Inflammatory macrophage treated with lipopolysaccharide for 1 hour (primary cell): ENCODE measurements at places on chromosomes 12 and 14.
A peak's percentile ranks its signal among the peaks of the same experiment; 100 is the strongest.

DNA sequence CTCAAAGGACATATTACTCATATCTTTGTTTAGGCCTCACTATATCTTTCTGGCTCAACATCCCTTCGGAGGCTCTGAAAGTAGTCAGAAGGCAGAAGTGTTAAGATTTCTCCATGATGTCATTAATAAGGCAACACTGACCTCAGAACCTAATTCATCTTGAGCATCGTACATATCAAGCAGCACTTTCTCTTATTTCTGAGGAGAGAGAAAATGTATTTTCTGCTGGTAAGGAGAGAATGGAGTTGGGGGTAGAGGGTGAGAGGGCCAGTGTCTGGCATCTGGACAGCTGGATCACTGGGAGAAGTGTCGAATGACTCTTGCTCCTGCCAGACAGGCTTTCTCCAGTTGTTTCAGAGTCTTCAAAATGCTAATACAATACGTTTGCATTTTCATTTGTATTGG is 213.2 kb upstream of the PRICKLE1 start:
- no peak for DNase-seq

DNA sequence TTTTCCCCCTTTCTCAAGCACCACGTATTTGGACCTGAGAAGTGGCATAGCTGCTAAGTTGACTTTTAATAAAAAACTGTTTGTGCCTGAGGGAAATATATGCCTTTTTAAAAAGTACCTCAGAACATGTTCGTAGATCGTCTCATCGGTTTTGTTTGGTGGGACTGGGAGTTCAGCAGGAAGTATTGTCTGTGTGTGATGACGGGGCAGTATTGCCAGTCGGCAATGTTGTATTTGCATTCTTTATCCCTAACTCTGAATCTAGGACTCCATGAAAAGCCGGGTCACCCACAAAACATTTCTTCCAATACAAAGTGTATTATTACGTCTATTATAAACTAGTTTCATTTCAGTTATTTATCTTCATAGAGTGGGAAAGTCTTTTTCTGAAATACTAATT is 19.7 kb upstream of the FGD4 start:
- no peak for DNase-seq

GRCh38 chr12:71947645-71948105 is 9.0 kb downstream of the TPH2 start:
- peak; percentile 43 for DNase-seq

DNA sequence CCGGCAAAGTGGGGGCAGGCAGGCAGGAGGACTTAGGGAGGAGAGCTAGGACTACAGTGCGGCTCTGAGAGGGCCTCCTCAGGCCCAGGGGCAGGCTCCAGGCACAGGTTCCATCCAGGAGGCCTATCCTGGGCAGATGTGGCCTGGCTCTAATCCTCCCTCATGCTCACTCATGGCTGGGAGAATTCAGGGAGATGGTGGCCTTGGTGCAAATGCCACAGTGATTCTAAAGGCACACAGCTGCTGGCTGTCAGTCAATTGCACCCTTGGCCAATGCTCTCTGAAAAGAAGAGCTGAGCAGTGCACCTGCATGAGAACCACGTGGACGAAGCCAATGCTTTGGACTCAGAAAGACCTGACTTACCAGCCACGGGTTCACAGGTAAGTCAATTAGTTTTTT is 89.6 kb downstream of the C12orf75 start:
- no peak for DNase-seq

GRCh38 chr12:130044991-130045621 is 117.2 kb upstream of the FZD10 start:
- no peak for DNase-seq

- DNase-seq, result no peak
Observed at GRCh38 chr12:46179693-46180452, 89.0 kb downstream of the SLC38A1 start.

GRCh38 chr12:88522961-88523360 is 57.3 kb downstream of the KITLG start:
- DNase-seq, result no peak

GRCh38 chr14:76941946-76942805 is 86.3 kb downstream of the IRF2BPL start:
- no peak for DNase-seq

DNA sequence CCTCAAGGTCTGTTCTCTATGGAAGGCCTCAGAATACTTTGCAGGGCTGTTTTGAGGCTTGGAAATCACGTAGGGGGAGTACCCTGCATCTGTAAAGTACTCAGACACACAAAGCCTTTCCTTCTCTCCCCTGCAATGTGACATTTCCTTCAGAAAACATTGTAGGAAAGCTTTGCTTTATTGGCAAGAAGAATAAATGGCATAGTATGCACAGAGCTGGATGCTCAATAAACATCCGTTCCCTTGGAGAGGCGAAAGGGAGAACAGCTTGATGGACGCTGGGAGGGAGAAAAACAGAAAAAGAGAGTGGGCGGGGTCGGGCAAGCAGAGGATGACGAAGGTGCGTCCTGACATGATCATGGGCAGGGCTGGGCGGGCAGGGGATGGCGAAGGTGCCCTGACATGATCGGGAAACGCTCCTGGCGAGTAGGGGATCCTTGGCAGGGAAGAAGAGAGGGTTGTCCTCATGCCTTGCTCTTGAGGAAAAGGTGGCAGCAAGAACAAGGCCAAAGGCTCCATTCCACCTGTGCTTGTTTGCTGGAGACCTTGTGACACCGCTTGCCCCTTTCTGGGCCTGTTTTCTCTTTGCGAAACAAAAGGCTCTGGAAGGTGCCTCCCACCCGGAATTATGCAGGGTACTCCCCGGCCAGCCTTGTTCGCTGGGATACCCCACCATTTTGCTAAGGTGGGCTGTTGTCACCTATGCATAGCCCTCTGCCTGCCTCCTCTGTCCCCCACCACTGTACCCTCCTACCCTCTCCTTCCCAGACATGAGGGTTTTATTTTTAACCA is 21.1 kb downstream of the IRF2BPL start:
- no peak for DNase-seq

DNA sequence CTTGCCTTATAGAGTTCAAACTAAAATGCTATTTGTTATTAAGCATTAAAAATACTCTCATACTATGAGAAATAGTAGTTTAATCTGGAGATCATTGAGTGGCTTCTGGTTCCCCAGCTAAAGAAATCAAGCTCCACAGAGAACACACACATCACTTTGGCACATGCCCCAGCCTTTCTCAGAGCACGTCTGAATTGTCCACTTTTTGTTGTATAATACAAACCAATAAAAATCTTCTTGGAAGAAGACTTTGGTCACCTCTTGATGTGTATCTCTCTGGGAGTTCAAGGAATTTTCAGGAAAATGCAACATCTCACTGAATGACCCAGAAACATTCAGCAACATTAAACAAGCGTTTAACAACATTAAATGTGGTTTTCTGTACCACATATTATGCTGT is 413.9 kb downstream of the GALC start:
- no peak for DNase-seq

DNA sequence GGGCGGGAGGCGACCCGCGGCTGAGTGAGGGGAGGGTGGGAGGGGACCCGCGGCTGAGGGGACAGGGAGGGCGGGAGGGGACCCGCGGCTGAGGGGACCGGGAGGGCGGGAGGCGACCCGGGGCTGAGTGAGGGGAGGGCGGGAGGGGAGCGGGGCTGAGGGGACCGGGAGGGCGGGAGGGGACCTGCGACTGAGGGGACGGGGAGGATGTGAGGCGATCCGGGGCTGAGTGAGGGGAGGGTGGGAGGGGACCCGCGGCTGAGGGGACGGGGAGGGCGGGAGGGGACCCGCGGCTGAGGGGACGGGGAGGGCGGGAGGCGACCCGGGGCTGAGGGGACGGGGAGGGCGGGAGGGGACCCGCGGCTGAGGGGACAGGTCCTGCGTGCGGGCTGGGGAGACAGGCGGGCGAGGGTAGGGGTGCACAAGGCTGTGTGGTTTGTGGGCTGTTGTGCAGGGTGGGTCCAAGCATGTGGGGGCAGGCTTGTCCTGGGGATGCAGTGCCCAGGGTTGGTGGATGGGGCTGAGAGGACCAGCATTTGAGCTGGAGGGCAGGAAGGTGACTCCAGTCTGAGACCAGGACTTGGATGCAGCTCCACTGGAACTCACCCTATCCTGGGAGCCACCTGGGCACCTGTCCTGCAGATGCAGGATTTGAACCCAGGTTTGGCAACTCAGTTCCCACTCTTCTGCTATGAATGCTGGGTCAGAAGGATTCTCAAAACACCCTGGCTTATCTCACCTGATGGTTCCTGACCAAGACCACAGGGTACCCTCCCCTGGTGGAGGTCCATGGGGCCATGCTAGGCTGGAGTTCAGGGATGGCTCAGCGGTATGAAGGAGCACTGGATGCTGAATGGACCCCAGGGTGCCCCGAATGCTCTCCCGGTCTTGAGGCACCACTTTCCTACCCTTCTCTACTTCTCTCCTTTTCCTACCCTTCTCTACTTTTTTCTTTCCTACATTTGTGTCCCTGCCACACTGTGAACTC is 9.4 kb downstream of the PLD4 start:
- no peak for DNase-seq

- DNase-seq, result no peak
Observed at GRCh38 chr12:115923851-115924250, 353.6 kb downstream of the MED13L start.

DNA sequence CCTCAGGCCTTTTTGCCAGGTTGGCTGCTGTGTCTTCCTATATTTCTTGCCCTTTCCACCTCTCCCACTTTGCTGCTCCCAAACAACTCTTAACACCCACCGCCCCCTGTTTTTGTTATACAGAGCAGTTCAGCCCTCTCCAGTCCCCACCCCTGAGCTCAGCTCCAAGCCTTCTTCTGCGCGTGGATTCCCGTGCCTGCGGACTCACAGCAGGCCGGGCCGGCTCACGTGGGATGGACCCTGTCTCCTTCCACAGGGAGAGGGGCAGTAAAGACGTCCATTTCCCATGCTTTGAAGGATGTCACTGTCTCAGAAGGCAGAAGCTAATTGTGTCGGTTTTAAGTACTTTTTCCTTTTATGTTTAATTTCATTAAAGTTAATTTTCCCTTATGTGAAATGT is 139.4 kb downstream of the CACNA1C start:
- no peak for DNase-seq

DNA sequence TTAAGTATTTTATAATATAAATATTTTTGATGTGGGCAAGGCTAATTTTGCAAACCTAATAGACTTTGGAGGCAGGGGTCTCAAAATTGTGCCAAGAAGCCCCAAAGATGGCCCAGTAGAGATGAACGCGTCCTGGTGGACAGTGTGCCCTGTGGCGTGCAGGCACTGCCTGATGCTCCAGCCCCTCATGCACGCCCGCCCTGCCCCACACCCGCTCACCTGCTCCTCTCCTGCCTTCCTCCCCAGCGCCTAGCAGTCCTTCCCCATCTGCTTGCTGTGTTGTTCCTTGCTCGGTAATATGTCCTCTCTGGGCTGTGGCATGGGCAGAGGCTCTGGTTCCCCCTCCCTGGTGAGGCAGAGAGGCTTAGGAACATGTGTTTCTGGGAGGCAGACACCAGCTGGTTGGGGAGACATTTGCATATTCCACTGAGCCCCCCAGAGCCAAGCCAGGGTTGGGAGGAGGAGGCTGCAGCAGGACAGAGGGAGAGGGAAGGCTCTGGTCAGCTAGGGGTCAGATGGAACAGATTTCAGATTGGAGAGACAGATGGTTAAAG is 46.8 kb upstream of the GPATCH2L start:
- DNase-seq, result no peak

DNA sequence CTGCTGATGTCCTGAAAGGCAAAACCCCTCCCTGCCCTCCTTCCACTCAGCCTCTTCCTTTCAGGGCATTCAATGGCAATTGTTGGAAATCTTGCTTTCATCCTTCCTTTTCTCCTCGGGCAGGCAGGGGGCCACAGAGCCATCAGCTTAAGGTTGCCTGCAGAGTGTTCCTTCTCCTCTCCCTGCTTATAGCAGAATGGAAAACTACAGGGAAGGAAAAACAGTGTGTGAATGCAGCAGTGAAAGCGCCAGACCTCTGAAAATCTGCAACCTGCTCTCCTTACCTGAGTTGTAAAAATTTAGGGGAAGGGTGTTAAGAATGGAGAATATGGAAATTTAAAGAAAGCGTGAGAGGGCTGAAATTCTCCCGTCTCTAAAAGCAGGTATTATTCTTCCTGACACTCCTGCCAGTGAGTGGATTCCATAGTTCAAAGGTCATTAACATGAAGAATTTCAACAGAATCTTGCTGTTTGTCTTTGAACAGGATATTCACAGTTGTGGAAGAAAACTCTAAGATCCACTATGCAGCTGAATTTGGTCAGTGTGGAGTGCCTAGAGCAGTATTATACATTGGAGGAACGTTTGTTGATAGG is 348.8 kb downstream of the KCNH5 start:
- DNase-seq, result no peak

DNA sequence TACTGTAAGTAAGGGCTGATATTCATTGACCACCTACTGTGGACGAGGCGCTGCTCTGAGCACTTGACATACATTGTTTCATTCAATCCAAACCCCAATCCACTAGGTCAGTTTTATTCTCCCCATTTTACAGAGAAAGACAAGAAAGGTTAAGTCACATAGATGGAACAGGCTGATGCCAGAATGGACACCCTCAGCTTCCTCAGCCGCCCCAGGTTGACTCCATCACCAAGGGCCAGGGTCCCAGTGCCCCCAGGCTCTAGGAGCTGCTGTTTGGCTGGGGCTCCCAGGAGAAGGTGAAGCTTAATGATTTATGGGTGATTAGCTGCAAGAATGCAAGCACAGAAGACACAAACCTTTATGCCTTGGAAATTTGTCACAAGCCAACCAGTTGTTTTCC is 671 bp upstream of the AQP2 start:
- DNase-seq, result no peak

DNA sequence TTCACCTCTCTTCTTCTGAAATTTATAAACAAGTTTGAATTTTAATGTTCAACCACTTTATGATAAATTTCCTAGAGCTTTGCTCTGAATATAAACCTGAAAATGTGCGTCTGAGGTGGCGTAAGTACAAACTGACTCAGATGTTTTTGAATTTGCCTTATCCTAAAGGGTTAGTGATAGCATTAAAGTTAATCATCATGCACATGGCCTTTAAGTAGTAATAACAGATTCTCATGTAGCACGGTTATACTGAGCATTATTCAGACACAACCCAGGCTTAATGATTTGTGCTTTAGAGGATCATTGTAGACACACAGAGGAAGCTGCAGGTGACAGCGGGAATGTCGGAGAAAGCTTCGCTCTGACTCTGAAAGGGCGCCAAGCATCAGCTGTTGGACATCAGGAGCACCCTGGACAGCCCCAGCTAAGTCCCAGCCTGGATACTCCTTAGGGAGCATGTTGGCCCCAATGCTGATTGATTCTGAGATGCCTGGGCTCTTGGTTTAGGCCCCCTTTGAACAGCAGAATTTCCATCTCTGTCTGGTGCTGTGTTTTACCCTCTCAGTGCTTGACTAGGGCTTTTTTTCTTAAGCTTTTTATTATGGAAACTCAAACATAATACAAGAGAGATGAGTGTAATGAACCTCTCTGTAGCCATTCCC is 91.1 kb downstream of the PLXNC1 start:
- no peak for DNase-seq

- no peak for DNase-seq
Observed at GRCh38 chr12:90064852-90065801, 356.5 kb upstream of the ATP2B1 start.
